ENCODE measurements at places on chromosomes 1 and 21. TPM values are rescaled to one million over a fixed set of nuclear protein-coding genes. Genes with fewer than 3 reads are reported as not detected.

Gene RIMS3
- polyA plus RNA-seq, result 1.7 TPM

Gene RO60
- polyA plus RNA-seq, result 34.2 TPM

Gene GNAT2
- not detected for polyA plus RNA-seq

Gene LCK
- polyA plus RNA-seq, result 1.3 TPM

GRCh38 chr1:1419813-1420653 lies 1.0 kb downstream of the ANKRD65 start:
- no peak for DNase-seq

Gene NHLH1
- 0.06 TPM for polyA plus RNA-seq

GRCh38 chr1:7810395-7810794 lies 26.3 kb downstream of the PER3 start:
- no peak for DNase-seq

DNA sequence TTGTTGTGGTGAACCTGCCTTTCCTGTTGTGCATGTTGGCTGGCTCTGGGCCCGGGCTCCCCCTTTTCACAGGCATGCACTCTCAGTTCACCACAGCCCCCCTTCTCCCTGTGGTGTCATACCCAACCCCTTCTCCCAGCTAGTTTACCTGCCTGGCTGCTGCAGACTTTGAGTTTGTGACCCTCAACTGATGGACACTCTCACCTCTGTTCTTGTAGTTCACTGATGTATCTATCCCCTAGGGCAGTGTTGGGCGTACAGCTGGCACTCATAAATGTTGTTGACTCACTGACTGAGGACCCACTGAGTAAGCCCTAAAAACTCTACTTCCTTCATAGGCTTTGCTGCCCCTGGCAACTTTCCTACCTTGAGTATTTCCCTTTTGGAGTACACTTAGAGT lies 54.9 kb downstream of the WDR64 start:
- no peak for DNase-seq

- no peak for DNase-seq
Observed at GRCh38 chr1:49951385-49951784, 72.4 kb downstream of the AGBL4 start.

DNA sequence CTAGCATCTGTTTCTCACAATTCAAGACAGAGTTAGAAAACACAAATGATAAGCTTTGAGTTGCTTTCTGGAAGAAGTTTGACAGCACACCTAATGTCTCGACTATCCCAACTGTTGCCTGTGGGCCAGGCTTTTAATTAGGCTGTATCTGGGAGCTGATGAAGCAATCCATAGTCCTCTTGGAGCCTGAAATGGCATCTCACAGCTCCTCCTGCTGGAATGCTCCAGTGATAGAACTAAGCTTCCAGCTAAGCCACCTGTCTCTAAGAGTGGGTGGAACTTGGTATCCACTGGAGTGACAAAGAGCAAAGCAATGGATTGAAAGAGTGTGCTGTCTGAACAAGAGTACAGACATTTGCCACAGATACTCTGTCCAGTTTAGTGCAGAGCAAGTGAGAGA lies 605.3 kb upstream of the NR5A2 start:
- DNase-seq, result no peak

GRCh38 chr1:49187056-49187455 lies 410.4 kb upstream of the BEND5 start:
- DNase-seq, result no peak

DNA sequence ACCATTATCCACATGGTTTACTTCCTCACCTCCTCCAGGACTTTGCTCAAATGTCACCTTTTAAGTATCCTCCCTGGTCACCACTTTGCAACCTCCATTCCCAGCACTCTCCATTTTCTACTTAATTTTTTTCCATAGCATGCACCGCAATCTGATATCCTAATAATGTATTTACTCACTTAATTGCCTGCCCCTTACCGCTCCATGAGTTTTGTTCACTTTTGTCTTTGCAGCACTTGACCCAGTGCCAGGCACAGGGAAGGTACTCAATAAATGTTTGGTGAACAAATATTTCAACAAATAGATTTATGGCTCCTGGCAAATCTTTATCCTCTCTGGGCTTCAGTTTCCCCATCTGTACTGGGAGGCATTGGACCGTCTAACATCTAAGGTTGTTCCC lies 53.6 kb downstream of the UBE2T start:
- no peak for DNase-seq

DNA sequence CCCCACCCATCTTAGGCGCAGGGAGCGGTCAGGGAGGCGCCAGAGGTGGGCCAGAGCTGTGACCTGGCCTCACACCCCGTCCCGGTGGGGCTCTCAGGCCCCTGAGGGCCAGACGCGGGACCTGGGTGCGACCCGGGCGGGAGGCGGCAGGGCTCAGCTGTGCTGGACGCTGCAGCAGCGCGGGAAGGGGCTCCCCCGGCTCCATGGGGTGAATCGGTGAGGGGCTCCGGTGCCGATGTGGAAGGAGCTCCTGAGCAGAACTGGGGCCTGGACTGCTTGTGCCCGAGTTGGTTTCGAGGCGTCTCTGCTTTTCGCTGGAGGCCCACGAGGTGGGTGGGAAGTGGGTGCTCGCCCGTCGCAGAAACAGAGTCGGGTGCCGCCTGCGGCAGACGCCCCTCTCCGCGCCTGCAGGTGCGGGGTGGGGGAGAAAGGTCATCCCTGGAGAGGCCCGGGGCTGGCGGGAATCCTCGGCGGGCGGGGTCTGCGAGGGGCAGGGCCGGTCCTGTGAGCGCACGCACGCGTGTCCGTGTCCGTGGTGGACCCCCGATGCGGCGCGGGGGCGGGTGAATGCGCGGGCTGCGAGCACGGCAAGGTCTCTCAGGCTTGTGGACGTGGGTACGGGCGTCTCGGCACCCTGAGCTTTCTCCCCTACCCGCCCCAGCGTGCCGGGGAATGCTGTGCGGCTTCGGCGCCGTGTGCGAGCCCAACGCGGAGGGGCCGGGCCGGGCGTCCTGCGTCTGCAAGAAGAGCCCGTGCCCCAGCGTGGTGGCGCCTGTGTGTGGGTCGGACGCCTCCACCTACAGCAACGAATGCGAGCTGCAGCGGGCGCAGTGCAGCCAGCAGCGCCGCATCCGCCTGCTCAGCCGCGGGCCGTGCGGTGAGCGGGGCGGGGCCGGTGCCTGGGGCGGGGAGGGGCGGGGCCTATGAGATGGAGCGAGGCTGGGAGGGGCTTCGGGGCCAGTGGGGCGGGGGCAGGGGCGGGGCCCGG lies 20.4 kb downstream of the AGRN start:
- DNase-seq, result no peak

Gene C1orf105
- polyA plus RNA-seq, result not detected

DNA sequence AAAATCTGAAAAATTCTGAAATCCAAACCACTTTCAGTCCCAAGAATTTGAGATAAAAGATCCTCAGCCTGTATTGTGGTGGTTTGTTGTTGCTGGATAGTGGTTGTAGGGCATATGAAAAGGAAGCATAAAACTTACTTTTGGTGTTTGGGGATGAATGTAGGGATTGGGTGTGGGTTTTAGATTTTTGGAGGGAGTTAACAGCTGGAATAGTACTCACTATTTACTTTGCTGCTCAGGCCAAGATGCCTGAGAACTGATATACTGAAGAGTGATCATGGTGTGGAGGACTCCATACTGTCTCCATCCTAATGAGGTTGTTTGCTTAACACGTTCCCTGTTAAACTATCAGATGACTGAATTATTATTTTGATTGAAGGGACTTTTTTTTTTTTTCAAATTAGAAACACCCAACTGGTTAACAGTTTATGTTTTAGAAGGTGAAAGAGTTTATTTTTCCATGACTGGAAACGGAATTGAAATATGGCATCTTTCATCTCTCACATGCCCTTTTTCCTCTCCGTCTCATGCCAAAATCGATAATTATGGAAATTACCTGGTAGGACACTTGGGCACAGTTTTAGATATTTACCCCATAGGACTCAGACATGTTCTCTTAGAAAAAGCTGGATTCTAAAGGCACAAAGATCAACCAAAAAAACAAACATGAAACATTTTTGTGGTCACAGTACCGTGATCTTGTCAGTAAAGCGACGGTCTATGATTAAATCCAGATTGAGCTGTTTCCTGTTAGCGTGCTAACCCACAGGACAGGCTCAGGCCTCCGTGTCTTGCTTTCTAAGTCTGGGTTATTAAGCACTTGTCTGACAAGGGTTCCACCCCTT lies 37.3 kb downstream of the RGL1 start:
- peak; percentile 56 for DNase-seq

- no peak for DNase-seq
Observed at GRCh38 chr1:107771377-107771776, 193.6 kb downstream of the VAV3 start.

- no peak for DNase-seq
Observed at GRCh38 chr1:231642618-231643017, 16.0 kb downstream of the DISC1 start.

GRCh38 chr1:168304865-168305264 lies 24.2 kb downstream of the TBX19 start:
- DNase-seq, result no peak

DNA sequence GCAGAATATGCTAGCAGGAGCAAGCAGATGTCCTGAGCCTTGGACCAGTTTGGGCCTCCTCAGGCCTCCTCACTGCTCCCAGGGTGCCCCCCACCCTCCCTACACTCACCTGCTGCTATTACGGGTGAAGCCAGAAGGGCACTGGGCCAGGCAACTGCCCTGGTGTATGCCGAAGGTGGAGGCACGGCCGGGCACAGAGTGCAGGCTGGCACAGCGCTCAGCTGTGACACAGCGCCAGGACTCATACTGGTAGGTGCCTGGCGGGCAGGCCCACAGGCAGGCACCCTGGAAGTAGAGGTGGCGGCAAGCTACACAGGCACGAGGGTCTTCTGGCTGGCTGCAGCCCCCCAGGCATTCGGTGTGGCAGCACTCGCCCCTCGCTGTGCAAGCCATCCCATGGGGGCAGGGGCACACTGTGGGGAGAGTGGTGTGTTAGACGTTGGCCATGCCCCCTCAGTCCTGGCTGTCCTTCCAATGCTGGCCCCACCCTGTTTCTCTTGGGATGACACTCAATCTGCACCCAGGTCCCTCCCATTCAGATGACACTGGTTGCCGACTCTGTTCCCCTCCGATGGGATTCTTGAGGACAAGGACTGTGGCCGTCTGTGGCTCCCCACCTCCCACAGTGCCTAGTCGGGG lies 7.0 kb downstream of the INSRR start:
- DNase-seq, result no peak

DNA sequence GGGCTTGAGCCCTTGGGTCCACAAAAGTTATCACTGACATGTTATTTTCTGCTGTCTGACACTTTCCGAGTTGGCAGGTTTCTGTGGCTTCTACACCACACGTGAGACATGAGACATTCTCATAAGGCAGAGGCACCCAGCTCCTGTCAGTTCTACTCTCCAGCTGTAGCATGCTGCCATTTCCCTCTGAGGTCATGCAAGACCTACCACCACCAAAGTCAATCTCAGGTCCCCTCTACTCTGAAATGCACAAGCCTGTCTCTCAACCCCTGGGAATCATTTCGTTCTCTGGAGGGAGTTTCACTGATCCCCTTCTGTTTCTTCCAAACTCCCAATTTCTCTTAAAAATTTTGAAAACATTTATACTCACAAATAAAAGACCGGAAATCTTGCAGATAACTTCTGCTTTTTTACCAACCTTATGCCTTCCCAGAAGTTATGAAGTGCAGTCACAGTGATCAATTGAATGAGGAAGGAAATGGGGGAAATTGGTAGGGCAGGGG lies 39.5 kb upstream of the CR2 start:
- DNase-seq, result no peak

- DNase-seq, result no peak
Observed at GRCh38 chr1:208161656-208162375, 82.4 kb downstream of the PLXNA2 start.

Gene SLC35F3
- polyA plus RNA-seq, result 0.75 TPM

GRCh38 chr21:27225940-27226339 lies 259.1 kb upstream of the ADAMTS5 start:
- DNase-seq, result no peak

- no peak for DNase-seq
Observed at GRCh38 chr1:209866201-209866600, 38.4 kb downstream of the UTP25 start.

GRCh38 chr1:222117809-222118208 lies 375.9 kb upstream of the DUSP10 start:
- DNase-seq, result no peak

GRCh38 chr1:196680107-196680506 lies 28.3 kb downstream of the CFH start:
- DNase-seq, result no peak

Gene HCRTR1
- 0.09 TPM for polyA plus RNA-seq

Gene LORICRIN
- not detected for polyA plus RNA-seq

- DNase-seq, result no peak
Observed at GRCh38 chr1:170274131-170274501, 128.4 kb downstream of the NTMT2 start.

DNA sequence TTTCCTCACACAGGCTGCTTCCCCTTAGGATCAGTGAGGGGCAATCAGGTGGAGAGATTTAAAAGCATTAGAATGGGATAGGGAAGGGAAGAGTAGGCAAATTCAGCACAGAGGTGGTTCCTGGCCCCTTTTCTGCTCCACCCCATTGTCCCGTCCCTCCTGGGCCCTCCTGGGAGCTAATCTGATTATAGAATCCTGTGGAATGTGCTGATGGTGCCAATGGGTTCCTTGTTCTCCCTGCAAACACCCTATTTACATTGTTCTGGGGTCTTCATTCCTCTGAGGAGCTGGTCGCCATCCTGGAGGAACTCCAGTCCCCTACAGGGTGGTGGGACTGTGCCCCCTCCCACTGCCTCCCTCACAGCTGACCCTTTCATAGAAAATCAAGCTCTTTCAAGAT lies 34.4 kb upstream of the LRP8 start:
- no peak for DNase-seq

GRCh38 chr1:116375887-116376728 lies 3.1 kb downstream of the ATP1A1 start:
- no peak for DNase-seq

DNA sequence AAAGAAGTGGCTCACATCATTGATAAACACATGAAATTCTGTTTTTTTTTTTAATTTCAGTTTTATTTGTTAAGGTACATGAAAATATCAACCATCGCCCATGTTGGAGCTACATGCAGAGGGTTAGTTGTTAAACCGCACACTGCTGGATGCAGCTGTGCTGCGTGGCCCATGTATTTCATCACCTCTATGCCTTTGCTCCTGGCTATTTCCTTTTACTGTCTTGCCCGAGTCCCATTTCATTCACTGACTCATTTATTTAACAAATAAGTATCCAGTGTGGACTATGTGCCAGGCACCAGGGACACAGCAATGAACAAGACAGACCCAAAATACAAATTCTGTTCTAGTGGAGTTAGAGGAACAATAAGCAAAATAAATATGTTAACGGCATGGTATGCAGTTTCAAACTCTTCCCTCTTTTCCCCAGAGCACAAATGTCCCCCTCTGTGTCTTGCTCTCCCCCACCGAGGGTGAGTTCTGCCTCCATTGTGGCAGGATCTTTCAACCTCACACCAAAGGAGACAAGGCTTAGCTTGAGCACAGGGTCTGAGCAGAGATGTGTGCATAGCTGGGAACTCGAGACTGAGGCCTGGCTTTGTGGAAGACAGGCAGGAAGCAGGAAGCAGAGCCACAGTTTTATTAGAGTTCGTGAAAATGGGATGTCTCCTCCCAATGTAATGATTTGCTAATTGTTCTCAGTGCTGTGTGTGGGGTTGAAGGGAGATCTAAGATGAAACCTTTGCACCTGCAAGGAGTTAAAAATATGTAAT lies 44.6 kb downstream of the MAN1C1 start:
- DNase-seq, result no peak

GRCh38 chr1:94379615-94380014 lies 38.6 kb upstream of the ABCD3 start:
- DNase-seq, result no peak

Gene ENO1
- polyA plus RNA-seq, result 933 TPM

- DNase-seq, result no peak
Observed at GRCh38 chr1:18836654-18837053, 22.8 kb downstream of the TAS1R2 start.

All from left renal pelvis (tissue), 4 donors.